Anterior cingulate cortex (tissue), 58 donors: ENCODE measurements at places on chromosomes 12 and 14.

GRCh38 chr14:79161571-79161970 is 991.4 kb downstream of the NRXN3 start:
- no peak for DNase-seq

- no peak for DNase-seq
Measured at GRCh38 chr12:96237035-96237434, 42.9 kb downstream of the ELK3 start.

DNA sequence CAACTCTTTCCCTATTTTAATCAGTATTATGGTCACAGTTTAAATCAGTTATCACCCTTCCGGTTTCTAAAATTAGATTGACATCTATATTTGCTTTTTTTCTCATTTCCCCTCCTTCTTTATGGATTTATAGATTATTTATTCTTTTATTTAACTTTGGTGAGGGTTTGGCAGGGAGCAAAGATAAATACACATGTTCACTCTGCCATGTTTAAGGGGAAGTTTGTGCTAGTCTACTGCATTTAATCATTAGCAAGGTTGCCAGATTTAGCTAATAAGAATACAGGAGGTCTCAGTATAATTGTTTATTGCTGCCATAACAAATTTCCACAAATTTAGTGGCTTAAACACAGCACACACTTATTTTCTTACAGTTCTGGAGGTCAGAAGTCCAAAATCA is 204.0 kb upstream of the BTG1 start:
- no peak for DNase-seq

- DNase-seq, result no peak
Measured at GRCh38 chr12:98579835-98580234, 13.7 kb upstream of the SLC25A3 start.

GRCh38 chr12:80559766-80560165 is 115.7 kb downstream of the PTPRQ start:
- DNase-seq, result no peak

DNA sequence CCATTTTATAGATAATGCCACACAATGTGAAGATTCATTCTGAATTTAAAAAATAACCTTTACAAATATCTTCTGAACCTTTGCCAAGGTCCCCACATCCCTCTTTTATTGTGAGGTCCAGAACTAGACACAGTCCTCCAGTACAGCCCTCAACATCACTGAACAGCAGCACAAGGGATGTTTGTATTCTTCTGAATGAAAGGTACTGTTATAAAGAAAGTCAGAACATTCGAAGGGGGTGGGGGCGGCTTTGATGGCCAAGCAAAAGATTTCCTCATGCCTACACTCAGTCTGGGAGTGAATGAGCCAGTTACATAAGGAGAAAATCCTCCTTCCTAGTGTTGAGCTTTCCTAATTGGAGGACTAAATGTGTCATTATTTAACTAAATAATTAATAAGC is 77.3 kb downstream of the PPM1A start:
- DNase-seq, result no peak

DNA sequence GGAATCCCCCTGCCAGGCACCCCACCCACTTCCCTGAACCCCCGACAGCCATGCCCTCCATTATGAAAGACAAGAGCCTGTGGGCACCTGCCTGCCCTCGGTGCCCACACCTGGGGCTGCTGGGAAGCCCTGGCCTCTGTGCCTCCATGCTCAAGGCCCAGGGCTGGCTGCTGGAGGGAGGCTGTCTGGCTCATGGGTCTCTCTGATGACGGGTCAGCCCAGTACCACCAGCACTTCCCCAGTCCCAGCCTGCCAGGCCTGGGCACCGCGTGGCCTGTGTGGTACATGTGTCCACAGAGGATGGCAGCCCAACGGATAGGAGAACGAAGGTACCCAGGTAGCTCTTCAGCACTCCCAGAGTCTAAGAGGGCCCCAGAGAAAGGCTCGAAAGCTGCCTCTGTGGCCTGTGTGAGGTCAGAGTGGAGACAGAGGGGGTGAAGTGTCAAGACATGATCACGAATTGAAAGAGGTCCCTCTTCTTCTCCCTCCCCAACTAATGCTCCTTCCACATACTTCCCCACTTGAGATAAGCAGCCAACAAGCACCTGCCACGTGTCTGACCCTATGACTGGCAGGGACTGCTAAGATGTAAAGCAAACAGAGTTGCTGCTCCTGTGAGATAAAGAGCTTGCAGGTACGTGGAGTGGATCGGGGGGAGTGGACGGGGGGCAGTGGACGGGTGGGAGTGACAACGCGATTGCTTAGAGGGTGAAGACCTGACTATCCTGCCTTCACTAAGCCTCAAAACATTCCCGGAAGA is 21.2 kb downstream of the FBLN5 start:
- DNase-seq, result no peak

GRCh38 chr14:52413729-52414408 is 99.8 kb downstream of the PTGER2 start:
- DNase-seq, result no peak

GRCh38 chr14:25034803-25035681 is 14.9 kb downstream of the STXBP6 start:
- no peak for DNase-seq

- no peak for DNase-seq
Measured at GRCh38 chr12:88805286-88805685, 225.0 kb upstream of the KITLG start.

DNA sequence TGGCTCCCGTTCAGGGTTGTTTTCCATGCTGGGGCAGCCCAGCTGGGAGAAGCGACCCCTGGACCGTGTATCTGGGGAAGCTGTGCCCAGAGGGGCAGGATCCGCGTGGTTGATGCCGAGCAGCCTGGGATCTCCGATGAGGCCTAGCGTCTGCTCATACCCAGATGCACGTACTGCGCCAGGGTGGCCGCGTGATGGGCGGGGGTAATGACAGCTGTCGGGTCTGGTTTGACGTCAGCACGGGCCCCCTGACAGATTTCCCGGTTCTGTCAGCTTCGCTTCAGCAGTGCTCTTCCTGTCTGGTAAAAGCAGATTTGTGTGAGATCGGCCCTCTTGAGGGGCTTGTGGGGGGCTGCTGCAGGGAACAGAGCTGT is 147.3 kb downstream of the TSPAN9 start:
- no peak for DNase-seq

- no peak for DNase-seq
Measured at GRCh38 chr14:76375947-76376404, at the start of gene ESRRB. TSS of gene ESRRB (plus strand) at chr14:76376137. CDS start at chr14:76376402, 265 bp downstream.

GRCh38 chr14:27836386-27836785 is 930.2 kb upstream of the FOXG1 start:
- DNase-seq, result no peak

DNA sequence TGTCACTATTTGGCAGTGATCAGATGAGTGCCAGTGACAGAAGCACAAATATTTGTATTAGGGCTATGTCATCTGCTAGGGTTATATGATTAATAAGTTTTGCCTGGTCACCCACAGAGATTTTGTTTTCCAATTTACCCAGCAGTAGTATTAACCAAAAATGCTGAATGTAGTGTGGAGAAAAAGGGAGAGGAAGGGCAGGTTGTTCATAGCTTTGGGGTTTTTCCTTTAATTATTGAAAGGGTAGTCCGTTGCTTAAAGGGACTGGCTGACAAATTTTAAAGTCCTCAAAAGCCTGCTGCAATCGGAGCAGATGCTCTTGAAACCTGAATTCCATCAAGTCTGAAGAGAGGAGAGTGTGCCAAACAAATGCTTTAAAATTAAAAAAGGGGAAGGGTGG is 237.9 kb upstream of the CCDC196 start:
- DNase-seq, result no peak

DNA sequence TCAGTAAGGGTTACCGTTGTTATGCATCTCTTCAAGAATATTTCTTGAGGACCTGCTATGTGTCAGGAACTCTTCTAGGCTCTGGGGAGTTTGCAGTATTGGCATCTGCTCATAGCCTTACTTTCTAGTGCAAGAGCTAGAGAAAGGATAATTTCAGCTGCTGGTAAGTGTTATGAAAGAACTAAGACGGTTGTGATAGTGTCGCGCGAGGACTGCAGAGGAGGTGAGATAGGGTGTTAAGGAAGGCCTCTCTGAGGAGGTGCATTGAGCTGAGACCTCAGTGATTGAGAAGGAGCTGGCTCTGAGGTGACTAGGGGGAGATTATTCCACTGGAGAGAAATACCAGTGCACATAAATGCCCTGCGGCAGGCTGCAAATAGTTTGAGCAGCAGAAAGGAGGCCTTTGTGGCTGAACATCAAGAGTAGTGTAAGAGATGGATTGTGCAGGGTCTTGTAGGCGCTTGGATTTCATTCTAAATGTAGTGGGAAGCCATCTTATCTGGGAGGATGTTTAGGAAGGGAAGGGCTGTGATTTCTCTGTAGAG is 824 bp downstream of the DDX55 start:
- no peak for DNase-seq

DNA sequence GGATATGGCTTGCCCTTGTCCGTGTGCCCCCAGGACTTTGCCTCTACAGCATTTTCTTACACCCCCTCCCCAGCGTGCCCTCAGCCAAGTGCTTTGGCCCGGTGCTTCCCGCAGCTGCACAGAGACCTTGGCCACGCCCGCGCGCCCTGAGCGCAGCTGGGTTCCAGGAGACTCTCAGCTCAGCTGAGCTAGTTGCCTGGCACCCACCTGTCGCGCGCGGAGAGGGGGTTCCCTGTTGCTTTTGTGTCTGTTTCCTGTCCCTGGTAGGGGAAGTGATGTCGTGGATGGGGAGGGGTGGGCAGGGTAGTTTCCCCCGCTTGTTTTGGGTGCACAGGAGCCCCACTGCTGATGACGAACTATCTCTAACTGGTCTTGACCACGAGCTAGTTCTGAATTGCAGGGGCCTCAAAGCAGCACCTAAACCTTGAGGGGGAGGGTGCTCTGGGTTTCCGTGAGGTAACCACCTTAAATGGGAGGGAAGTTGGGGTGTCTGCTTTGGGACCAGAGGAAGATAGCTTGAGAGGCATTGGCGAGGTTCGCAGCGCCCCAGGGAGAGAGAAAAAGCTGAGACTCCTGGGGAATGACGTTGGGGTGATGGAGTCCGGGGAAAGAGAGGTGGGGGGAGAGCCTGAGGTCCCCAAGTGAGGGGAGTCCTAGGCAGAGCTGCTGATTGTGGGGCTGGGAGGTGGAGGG is 1.5 kb downstream of the DIO3 start:
- no peak for DNase-seq

DNA sequence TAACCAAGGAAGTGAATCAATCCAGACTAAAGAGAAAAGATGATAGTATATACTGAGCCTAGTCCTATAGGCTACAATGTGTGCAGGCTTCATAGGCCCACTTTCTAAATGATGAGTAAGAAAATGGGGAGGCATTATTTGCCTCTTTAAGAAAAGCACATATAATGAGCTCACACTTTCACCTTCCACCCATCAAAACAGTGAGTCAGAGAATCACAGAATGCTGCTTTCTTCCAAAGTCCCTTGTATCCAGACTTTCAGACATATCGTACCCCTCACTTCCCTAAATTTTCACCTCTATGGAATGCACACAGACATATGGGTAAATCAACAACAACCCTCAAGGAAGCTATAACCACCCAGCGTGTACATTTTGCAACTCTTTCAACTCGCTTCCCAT is 286.4 kb upstream of the PRKD1 start:
- DNase-seq, result no peak
